ENCODE measurements at places on chromosomes 5 and 9.

- DNase-seq, result no peak
Observed at GRCh38 chr9:119282476-119283077, 86.7 kb downstream of the BRINP1 start.

GRCh38 chr5:168992016-168992415 lies 308.9 kb downstream of the SLIT3 start:
- no peak for DNase-seq

GRCh38 chr5:30667293-30667692 lies 526.2 kb upstream of the CDH6 start:
- DNase-seq, result no peak

GRCh38 chr9:28293369-28294090 lies 720.2 kb upstream of the C9orf72 start:
- no peak for DNase-seq

- DNase-seq, result no peak
Observed at GRCh38 chr5:131151216-131151615, 13.8 kb downstream of the HINT1 start.

DNA sequence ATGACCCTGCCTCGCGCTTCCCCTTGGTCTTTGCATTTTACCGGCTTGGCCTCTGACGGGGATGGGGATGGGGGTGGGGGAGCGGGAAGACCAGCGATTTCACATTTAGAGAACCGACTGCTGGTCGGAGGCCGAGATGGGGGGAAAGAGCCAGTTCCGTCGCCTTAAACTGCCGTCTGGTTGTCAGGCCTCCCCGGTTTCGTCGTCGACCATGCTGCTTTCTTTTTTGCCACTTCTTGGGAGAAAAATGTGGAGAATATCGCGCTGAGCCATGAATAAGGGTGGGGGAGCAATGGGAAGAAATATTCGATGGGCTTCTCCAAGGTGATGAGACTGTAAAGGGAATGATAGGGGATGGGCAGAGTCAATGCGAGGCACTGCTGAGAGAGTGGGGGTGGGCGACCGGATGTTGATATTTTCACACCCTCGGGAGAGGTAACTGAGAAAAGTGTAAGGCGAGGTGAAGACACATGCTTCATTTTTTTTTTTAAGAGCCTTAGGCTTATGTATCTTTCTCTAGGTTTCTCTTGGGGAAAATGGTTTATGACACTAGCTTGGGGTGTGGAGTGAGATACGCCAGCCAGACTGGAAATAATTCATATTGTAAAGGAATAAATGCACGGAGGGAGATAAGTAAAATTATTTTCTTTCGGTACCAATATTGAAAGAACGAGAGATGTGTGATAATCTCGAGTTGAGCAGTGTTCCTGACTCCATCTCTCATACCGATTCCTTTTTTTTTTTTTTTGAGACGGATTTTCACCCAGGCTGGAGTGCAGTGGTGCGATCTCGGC lies 1.1 kb downstream of the KIF2A start:
- DNase-seq, result peak; percentile 78

- no peak for DNase-seq
Observed at GRCh38 chr5:125042261-125042890, 295.9 kb upstream of the ZNF608 start.

DNA sequence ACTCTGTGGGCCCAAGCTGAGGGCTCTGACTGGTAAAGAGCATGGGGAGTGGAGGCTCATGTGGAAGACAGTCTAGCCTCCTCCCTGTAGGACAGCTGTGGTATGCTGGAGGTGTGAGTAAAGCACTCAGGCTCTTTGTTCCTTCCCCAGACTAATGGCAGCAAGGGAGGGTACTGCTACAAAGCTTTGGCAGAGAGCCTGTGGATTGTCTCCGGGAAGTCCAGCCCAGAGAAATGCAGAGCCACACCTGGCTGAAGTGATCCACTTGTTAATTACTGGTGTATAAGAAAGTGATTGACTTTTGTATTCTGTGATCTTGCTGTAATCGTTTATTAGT lies 161.7 kb downstream of the OXCT1 start:
- no peak for DNase-seq

DNA sequence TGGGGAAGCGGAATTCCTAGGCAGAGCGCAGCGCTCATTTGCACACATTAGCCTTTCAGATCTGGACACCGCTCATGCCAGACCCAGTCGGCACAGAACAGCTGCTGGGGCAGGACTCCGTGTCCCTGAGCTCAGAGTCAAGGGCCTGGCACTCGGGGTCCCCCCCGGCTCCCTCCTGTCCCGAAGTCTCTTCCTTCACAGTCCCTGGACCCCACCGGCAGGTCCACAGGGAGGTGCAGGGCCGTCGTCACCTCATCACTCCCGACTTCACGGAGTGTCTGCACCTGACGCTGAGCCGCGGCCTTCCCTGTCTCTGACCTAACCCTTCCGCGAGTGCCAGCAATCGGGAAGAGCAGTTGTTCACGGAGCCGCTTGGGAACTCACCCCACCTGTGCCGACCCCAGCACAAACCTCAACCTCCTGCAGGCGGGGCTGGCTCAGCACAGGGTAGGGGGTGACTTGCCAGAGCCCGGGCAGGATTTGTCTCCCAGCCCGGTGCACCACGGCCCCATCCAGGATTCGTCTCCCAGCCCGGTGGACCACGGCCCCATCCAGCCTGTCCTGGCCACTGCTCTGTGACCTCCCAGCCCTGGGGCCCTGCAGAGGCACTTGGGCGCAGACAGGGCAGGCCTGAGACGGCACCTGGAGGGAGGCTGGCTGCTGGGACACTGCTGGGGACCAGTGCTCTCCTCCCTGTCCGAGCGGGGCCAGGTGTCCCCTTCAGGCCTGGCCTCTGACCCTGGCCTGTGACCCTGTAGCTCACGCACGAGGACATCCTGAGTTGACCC lies 9.9 kb upstream of the SLC9A3 start:
- DNase-seq, result peak; percentile 3

- DNase-seq, result no peak
Observed at GRCh38 chr9:28365728-28366127, 792.4 kb upstream of the C9orf72 start.

DNA sequence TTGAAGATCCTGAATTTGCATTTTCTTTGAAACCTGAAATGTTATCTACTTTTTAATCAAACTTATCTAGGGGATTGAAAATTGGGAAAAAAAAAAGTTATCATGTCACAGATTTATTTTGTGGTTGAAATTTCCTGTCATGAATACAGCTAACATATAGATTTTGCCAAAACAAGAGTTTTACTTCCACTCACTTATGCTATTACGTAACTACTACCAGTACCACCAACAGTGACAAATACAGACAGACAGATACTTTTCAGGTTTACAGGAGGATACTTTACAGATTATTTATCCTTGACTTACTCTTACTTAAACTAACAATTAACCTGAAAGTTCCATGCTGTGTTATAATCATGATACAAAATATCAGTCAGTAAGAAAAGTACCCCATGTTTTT lies 6.8 kb upstream of the MRPS30 start:
- no peak for DNase-seq

DNA sequence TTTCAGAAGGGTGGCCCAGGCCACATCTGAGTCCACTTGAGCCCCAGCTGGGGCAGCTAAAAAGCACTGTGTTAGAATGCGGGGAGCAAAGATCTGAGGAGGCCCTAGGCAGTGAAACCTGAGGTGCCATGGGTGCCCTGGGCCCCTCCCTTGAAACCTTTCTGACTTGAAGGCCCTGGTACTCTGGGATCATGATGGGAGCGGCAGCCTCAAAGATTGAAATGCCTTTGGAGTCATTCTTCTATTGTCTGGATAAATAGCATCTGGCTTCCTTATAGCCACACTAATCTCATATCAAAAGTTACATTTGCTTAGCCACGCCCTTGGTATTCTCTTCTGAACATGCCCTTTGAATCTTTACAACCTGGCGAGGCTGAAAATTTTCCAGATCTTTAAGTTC lies 7.7 kb upstream of the SEMA5A start:
- DNase-seq, result no peak

GRCh38 chr5:5387777-5388176 lies 34.7 kb upstream of the ICE1 start:
- DNase-seq, result no peak

DNA sequence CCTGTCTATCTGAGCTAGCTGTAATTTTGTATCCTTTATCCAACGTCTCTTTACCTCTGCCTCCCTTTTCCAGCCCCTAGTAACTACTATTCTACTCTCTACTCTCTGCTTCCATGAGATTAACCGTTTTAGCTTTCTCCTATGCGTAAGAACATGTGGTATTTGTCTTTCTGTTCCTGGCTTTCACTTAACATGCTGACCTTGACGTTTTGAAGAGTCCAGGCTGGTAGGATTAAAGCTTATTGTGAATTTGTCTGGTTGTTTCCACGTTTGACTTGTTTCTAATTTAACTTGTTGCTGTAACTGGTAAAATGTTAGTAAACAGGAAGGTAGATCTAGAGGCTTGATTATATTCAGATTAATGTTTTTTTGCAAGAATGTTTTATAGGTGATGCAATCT lies 385.3 kb downstream of the PSAT1 start:
- no peak for DNase-seq

DNA sequence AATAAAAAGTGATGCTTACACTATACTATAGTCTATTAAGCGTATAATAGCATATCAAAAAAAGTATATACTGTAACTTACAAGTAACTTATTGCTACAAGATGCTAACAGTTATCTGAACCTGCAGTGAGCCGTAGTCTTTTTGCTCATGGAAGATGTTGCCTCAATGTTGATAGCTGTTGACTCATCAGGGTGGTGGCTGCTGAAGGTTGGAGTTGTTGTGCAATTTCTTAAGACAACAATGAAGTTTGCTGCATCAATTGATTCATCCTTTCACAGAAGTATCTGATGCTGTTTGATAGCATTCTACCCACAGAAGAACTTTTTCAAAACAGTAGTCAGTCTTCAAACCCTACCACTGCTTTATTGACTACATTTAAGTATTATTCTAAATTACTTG lies 7.8 kb upstream of the C9orf40 start:
- no peak for DNase-seq

- no peak for DNase-seq
Observed at GRCh38 chr5:109290231-109290630, 119.5 kb downstream of the PJA2 start.

DNA sequence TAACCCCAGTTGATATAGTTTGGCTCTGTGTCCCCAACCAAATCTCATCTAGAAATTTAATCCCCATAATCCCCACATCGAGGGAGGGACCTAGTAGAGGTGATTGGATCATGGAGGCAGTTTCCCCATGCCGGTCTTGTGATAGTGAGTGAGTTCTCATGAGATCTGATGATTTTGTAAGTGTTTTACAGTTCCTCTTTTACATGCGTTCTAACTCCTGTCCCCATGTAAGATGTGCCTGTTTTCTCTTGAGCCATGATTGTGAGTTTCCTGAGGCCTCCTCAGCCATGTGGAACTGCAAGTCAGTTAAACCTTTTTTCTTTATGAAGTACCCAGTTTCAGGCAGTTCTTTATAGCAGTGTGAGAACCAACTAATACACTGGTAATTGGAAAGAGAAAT lies 73.6 kb downstream of the CDH12 start:
- no peak for DNase-seq

GRCh38 chr5:18771097-18771610 lies 1136.9 kb downstream of the TAF11L14 start:
- no peak for DNase-seq

DNA sequence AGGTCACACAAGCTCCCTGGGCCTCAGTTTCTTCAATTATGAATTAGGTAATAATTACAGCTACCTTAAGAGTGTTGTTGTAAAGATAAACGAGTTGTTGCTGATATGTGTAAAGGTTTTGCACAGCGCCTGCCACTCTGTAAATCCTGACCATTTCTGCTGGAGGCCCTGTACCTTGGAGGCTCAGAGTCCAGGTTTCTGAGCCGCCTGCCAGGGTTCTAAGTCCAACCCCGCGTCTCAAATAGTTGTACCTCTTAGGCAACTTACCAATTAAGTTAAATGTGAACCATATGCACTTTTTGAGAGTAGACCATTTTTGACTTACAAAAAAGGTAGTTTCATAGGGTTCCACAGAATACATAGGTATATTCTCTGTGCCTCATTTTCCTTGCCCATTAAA lies 156.8 kb upstream of the KLF9 start:
- no peak for DNase-seq

DNA sequence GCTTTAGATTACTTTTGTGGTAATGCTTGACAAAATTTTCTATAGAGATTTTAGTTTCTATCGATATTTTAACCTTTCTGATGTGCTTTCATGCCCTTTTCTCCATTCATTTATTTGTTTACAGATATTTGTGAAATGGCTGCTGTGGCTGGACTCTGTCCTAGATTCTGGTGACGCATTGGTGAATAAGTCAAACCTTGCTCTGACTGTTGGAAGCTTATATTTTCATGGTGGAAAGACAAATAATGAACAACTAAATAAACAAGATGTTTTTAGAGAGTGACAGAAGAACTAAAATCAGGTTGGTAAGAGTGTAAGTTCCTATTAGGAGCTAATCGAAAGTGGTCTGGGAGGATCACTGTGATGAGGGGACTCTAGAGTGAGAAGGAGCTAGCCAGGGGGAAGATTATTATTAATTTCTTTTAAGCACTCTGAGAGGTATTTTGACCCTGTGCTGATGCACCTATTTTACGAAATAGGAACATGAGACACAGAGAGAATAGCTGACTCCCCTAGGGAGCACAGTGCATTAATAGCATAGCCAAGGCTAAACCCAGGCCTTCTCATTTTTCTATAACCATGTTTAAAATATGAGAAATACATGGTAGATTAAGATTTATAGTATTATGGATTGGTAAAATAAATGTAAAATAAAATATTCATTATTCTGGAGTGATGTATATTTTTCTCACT lies 411.9 kb upstream of the ARRDC3 start:
- no peak for DNase-seq

All from T-helper 2 cell (primary cell).